ENCODE measurements at places on chromosomes 3 and 15.
A peak's percentile ranks its signal among the peaks of the same experiment; 100 is the strongest.

DNA sequence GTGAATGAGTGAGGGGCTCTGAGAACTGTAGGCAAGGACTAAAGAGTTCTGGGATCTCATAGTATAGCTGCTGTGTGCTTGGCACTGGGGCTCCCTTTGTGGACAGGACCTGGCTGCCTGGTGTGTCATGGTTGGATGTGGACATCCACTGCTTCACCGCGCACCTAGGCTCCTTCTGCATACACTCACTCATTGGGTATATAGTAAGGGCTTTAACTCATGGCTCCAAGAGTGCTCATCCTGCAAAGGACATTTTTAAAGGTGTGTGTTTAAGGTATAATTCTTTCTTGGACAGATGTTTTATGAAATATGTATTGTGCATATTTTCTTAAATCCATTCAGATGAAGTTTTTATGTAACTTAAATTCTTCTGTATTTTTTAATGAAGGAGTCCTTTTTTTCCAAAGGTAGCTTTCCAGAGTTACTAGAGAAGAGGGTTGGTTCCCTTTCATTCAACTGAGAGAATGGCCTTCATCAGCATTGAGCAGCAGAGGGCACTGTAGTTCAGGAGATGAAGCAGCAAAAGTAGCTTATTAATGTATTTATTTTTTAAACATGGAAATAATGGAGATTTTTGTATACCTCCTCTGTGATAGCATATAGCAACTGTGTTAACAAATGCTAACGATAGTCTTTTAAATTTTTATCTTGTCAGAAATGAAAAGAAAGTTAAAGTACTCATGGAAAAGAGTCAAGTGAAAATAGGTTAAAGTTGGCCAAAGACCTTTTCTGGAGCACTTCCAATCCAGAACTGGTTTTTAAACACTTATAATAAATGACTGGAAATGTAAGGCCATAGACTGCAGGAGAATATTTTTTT is 25.2 kb downstream of the OXNAD1 start:
- DNase-seq, result peak; percentile 77

GRCh38 chr3:100358413-100358812 is 23.9 kb downstream of the NIT2 start:
- no peak for DNase-seq

- DNase-seq, result no peak
Observed at GRCh38 chr3:15042936-15043335, 22.2 kb downstream of the MRPS25 start.

DNA sequence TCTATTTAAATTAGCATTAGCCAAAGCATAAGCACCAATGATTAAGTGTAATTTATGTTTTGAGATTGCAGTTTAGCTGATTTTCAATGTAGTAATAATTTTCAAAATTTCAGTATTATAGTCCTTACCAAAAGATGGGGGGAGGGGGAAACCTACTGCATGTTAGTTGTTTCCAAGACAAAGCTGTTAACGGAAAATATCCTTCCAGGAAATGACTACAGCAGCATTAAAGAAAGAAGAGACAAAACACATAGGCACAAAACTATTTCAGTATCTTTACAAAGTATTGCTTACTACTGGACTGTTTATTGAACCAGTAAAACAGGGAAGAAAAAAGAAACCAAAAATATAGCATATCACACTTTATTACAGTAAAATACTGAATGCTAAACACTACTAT is 10.5 kb downstream of the BNIP2 start:
- no peak for DNase-seq

- DNase-seq, result no peak
Observed at GRCh38 chr15:63977119-63977518, 69.2 kb downstream of the DAPK2 start.

DNA sequence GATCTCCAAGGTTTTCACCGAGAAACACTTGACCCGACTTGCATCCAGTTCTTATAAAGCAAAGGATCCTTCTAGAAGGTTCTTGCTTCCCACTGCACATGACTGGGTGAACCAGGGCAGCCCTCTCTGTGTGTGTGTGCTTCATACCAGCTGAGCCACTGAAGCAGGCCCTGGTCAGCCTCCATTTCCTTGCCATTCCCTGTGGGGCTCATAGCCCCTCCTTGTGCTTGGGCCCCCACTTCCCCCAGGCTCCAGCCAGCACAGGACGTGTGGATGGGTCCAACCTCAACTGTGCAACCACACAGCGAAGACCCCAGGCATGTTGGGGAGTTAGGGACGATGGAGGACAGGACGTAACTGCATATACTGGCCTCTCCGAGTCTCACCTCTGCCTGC is 15.5 kb downstream of the KLF15 start:
- DNase-seq, result no peak

DNA sequence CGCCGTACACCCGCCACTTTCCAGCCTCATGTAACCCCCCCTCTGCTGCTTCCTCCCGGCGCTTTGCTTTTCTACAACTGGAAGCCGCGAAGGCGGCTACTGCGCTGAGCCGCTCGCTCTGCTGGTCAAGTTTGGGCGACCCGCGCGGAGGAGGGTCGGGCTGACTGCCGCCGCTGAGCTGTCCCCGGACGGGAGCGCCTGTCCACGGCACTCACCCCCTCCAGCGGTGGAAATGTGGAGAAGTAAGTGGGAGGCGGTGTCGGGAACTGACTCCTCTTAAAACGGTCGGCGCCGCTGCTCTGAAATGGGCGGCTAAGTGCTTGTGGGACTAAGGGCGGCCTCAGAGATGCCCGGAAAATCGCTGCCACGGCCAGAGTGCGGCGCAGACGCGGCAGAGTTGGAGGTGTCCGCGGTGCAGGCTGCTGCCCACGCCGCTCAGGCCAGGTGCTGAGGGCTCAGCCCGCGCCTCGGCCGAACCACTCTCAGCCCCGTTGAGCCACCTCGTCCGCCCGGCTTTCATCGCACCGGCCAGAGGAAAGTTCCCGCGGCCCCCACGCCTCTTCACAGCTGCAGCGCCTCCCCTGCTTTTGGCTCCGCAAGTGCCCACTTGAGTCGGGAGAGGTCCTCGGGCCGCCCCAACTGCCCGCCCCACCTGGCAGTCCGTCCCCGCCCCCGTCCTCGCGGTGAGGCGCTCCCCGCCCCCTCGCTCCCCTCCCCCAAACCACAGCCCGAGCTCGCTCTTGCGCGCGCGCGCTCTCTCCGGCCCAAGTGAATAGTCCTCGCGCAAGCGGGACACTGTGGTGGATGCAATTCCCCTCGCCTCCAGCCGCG is at the start of gene EPHA6:
Gene EPHA6 (plus strand): TSS at position 775 of the 831 bp plus-strand sequence.
- no peak for DNase-seq

GRCh38 chr15:36356978-36357601 is 222.3 kb upstream of the CDIN1 start:
- no peak for DNase-seq

- DNase-seq, result no peak
Observed at GRCh38 chr3:194407423-194407822, 8.4 kb upstream of the GP5 start.

DNA sequence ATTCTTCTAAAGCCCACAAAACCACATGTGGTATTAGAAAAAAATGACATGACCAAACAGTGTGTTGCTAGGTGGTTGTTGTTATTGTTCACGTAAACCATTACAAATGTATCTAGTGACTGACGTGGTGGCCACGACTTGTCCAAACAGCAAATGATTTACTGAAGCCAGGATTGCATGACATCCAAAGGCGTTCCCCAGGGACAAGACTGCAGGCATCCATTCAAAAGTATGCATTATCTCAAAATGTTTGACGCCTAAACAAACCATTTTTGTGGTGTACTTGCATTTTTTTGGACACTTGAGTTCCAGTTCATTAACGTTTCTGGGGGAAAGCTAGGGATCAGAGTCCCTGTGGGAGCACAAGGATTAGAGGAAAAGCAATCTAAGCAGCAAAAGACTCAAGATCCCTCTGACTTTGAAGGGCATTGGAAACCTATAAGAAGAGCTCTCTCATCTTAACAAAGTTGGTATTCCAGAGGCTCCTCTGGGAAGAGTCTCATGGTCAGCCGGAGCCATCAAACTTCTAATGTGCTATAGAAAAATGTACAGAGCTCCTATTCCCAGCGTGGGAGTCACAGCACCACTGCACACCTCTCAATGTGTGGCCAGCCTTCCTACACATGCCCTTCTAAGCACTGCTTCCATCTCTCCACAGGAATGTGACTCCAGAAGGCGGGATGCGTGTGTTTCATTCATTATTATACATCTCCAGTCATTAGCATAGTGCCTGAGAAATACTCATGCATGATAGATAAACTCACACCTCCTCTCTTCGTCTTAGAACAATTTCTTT is 62.9 kb downstream of the FBN1 start:
- no peak for DNase-seq

- DNase-seq, result no peak
Observed at GRCh38 chr3:62559831-62560445, 186.6 kb upstream of the FEZF2 start.
